NCI-H1417 treated with DMSO at 0.1 percent for 48 hours (cell line): ENCODE measurements at places on chromosomes 4 and X.
A peak's percentile ranks its signal among the peaks of the same experiment; 100 is the strongest.

GRCh38 chrX:150099316-150099715, 161.0 kb upstream of the EOLA2 start:
- no peak for DNase-seq

- DNase-seq = no peak
Measured at GRCh38 chrX:132409780-132410556, 78.9 kb downstream of the MBNL3 start.

DNA sequence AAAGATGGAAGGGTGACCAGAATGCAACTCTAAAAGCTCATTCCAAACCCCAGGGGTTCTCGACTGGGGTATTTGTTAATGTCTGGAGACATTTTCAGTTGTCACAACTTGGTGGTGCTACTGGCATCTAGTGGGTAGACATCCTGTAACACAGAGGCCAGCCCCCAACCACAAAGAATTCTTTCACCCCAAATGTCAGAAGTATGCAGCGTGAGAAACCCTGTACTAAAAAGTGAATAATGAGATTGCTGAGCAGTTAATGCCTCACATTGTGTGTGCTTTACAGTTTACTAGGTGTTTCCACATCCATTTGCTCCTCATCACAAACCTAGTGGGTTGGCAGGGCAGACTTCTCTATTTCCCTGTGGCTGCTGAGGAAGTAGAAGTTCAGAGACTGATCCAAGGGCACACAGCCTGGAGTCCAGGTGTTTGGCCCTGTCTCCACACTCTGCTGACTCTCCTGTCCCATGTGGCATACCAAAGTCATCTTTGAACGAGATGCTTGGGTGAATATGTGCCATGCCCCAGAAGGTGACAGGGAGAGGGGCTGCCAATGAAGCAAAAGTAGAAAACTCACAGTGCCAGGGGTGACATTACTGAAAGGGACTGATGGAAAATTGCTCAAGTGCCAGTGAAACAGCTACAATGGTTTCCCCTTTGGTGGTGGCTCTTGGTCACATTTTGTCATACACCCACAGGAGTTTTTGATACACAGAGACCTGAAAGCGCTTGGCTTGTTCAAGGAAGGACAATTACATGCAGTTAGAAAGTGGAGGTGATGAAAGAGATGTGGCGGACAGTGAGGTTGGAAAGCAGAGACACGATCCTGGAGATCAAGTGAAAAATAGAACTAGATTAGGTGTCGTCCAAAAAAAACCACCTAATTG, 10.1 kb upstream of the TMEM154 start:
- DNase-seq = no peak

DNA sequence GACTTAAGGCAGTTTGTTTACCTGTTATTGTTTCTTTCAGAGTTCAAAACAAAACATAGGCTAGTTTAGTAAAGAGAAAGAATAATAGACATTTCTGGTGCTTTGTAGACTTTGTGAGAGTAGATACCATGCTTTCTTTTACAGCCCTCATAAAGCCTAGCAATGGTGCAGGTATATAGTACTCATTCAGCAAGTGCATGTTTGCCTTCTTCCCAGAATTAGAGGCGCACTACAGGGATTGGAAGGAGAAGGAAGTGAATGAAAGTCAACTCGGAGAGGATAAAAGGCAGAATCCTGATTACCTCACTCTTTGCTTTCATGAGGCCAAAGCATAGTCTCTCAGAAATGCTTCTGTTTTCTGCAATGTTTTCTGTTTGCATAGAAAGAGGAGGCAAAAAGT, 43.1 kb upstream of the FHDC1 start:
- no peak for DNase-seq

DNA sequence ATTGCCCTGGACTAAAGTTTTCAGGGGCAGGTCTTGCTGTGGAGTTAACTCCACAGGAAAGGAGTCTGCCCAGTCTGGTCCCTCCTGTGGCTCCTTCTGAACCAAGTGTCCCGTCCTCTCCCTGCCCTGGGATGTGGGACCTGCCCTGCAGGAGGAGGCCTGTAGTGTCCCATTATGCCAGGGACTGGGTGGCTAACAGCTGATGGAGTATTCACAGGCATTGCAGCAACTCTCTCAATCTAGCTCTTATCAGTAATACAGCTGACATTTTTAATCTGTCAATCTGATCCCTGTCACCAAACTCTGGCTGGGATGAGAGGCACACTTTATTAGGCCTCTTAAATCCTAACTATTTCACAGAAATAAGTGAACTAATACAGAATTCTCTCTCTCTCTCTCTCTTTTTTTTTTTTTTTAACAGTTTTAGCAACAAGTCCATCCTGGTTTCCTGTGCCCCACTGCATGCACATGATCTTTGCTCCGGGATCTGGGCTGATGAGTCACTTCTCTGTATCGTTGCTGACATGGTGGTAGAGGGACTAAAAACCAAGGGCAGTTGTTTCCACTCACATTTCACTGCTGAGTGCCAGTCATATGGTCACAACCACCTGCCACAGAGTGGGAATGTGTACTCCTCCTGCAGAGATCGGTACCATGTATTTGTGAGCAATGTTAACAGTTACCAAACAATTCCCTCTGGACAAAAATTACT, 39.1 kb downstream of the HAND2 start:
- DNase-seq = no peak

DNA sequence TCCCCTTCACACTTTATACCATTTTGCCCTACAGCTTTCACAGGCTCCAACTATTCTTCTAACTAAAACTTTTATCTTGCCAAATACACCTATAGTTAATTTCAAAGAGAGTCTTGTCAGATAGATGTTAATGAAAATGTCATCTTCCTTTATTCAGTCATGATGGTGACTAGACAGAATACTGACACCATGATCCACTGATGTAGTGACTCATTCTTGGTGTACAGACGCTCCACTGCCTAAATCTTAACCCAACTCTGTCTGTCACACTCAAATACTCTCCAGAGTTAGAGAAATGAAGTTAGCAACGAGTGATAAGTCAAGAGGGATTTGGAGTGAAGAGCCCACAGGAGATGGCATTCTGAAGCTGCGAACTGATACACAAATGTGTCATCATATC, 32.1 kb upstream of the HDAC8 start:
- DNase-seq = no peak

GRCh38 chr4:150598909-150599308, 17.0 kb downstream of the MAB21L2 start:
- DNase-seq = no peak

- DNase-seq = peak; percentile 87
Measured at GRCh38 chr4:6221301-6221850, 21.0 kb upstream of the JAKMIP1 start.

DNA sequence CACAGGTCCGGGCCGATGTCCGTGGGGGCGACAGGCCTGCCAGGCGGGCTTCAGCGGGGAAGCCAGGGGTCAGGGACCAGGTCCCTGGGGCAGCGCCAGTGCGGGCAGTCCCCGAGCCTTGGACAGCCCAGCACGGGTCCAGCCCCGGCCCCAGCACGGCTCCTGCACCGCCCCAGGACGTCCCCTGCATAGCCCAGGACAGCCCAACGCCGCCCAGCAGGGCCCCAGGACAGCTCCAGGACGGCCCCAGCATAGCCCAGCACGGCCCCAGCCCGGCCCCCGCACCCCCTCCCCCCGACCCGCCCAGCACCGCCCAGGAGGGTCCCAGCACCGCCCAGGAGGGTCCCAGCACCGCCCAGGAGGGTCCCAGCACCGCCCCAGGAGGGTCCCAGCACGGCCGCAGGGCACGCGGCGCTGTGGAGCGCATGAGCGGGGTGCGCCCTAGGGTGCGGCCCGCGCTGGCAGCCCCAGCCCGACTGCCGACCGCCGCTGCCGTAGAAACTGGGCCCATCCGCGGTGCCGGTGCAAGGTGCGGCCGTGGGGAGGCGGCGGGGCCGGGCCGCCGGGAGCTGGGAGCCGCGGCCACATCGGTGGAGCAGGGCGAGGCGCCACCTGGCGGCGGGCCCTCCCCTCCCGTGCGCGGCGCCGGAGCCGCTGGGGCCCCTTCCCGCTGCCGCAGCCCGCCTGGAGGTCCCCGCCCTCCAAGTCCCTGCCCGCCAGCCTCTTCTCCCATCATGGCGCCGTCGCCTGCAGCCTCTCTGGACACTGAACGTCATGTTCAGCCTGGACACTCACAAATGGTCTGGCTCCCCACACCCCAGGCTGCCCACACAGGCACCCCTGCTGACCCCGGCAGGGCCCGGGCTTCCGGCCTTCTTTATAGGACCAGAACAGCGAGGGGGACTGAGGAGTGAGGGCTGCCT, 106.8 kb upstream of the NKX1-1 start:
- DNase-seq = no peak

- DNase-seq = no peak
Measured at GRCh38 chr4:38002451-38003071, 42.4 kb downstream of the PTTG2 start.

GRCh38 chr4:182492423-182492822, 249.2 kb downstream of the TENM3 start:
- no peak for DNase-seq

DNA sequence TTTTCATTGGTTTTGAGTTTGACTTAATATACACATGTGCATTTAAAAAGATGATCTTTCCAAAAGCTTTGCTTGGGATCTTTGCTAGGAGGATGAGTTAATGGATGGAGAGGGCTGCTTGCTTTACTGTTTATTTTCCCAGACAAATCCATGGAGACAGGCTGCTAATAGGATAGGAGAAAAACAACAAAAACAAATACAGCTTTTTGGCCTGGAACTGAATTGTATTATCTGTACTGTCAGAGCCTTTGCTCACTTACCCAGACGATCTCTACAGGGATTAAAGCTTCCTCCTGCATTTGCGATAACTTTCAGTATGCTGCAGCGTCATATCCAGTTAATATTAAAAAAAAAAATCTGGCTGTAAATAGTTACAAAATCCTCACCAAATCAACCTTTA, 190.8 kb upstream of the NUDT6 start:
- no peak for DNase-seq

DNA sequence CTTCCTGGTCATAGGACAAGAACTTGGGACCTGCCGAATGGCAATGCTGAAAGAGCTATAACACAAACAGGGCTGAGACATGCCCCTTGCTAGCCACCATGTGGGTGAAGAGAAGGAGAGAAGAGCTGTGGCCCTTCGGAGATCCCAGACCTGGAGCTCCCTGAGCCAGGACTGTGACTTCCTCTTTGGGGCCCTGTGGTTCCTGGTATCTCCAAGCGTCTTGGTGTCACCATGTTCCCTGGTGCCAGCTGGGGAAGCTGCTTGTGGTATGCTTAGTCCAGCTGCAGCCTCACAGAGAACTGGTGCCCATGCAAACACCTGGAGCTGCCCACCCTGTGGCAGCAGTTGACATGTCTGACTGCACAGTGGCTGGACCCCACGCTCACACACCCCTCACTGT, 68.5 kb downstream of the NDNF start:
- DNase-seq = no peak

DNA sequence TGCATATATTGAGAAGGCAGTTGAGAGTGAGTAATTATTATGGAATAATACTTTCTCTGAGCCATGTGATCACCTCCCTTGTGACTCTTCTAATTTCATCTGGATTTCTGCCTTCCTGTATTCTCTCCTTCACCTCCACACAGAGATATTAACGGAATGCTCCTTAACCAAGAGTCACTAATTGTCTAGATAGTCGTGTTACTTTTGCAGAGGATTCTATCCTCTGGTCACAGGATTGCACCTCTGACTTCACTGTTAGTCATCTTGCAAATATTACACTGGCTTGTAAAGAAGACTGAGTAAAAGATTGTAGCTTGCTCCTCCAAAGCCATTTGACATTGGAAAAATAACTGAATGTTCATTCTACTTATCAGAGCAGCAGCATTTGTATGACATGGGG, 160.9 kb downstream of the SH2D1A start:
- DNase-seq = no peak

DNA sequence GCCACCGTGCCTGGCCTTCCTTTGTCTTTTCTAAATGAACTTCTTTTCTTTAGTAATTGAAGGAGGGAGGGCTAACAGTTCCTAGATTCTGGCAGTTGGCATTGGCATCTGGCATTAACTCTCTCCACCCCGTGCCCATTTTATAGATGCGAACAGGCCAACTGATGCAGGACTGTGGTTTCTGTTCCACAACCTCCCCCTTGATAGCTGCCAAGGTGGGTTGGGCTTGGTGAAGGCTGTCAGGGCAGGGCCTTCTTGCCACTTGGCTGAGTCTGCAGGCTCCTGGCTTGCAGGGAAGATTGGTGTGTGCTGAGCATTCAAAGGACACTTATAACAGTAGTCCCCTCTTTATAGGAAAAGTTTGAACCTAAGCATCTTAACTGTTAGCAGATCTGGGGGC, 4.3 kb downstream of the SOWAHD start:
- no peak for DNase-seq

DNA sequence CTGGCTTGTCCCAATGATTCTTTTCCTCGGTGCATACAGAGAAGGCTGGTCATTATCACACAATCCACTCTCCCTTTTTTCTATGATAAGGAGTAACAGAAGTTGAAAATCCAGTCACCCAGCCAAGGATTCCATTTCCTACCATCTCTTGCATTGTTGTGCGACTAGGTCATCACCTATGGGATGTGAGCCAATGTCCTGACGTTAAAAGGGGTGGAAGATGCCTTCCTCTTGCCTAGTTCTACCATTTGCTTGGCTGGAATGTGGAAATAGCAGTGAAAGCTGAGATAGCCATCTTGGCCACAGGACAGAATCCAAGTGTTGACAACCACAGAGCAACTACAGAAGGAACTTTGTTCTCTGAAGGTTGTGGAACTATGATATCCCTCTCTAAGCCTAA, 132.2 kb upstream of the KIT start:
- DNase-seq = no peak

- no peak for DNase-seq
Measured at GRCh38 chrX:47840111-47840510, 3.4 kb downstream of the ZNF81 start.

- no peak for DNase-seq
Measured at GRCh38 chr4:39637586-39638353, 895 bp downstream of the SMIM14 start.

- DNase-seq = no peak
Measured at GRCh38 chr4:33386764-33387163, 2666.6 kb downstream of the PCDH7 start.

GRCh38 chr4:172207886-172208285, 394.7 kb downstream of the GALNTL6 start:
- no peak for DNase-seq
